ENCODE measurements at places on chromosomes 5 and 9.

- H3K27ac ChIP-seq, result no peak overlapping the region
- no peaks in the 10 kb centered on the region for H3K27me3 ChIP-seq
- H3K36me3 ChIP-seq, result peaks cover 7% of the 10 kb centered on the region
- H3K4me1 ChIP-seq, result no peaks in the 10 kb centered on the region
- no peak for DNase-seq
- no peak overlapping the region for H3K4me3 ChIP-seq
These were observed 16.6 kb downstream of the SPTLC1 start for GRCh38 chr9:92098638-92099037.

DNA sequence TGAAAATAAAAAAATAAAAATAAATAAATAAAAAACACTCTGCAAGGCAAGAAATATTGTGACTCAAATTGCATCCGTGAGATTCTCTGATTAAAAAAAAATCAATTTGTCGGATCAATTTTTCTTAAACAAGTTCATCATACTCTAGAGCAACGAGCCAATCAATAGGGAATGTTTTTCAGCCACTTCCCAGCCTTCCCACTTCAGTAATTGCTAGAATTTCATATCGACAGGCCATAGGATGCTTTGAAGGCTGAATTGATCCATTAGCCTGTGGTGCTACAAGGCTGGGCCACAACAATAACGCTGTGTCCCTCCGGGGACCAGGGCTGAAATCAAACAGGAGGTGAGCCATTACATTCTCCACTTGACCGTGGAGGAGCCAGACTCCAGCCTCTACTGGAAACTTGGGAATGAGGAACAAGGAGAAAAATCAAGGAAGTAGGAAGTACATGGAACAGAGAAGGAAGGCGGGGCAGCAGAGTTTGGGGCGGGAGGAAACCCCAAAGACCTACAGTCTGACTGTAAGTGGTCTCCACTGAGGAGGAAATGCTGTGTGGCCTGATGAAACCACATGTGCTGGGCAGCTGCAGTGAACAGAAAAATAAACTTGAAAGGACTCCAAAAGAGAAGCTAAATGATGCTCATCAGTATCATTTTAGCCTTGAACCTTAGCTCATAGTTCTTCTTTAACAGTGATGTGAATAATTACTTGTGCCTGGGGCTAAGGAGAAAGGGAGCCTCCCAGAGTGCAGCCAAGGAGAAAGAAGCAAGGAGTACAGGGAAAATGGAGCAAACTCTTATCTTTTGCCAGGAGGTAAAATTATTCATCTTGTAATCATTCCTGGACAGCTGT lies 308.6 kb downstream of the TLE1 start:
- H3K27me3 ChIP-seq, result no peaks in the 10 kb centered on the region
- H3K4me1 ChIP-seq, result no peaks in the 10 kb centered on the region
- H3K36me3 ChIP-seq, result no peaks in the 10 kb centered on the region
- no peak overlapping the region for H3K4me3 ChIP-seq

DNA sequence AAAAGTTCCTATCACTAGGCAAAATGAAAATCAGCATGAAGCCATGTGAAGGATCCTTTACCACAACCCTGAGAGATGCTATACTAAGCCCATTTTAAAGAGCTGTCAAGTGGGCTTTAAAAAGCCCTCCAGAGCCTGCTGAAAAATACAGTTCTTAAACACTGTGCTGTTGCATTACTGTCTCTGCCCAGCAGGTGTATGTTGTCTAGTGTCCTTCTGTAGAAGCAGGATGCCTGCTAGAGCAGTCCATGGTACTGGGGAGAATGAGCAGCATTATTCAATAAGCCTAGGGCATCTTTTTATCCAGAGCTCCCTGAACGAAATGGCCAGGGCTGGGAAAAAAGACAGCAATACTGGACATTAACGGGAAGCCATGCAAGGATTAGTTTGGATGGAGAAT lies 126.2 kb upstream of the PLCXD3 start:
- no peak overlapping the region for H3K27ac ChIP-seq
- no peaks in the 10 kb centered on the region for H3K27me3 ChIP-seq
- no peaks in the 10 kb centered on the region for H3K4me1 ChIP-seq
- no peak overlapping the region for H3K4me3 ChIP-seq
- no peak for DNase-seq

DNA sequence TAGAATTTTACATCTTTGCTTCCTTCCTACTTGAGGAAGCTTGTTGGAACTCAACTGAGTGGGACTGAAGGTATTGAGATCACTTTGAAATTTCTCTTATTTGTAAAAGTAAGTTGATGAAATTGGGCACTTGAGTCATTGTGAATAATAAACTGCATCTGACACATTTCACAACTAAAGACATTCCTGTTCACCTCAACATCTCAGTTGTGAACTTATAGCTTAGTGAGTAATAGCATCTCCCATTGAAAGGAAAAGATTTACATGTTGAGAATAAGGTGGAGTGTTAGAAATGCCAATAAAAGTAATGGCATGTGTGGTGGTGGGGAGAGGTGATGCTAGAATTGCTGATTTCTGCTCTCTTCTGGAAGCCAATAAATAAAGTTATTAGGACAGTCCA lies 145.0 kb downstream of the SLC24A2 start:
- no peaks in the 10 kb centered on the region for H3K36me3 ChIP-seq
- H3K4me1 ChIP-seq, result no peaks in the 10 kb centered on the region
- no peak overlapping the region for H3K27ac ChIP-seq
- no peaks in the 10 kb centered on the region for H3K27me3 ChIP-seq

- no peaks in the 10 kb centered on the region for H3K27me3 ChIP-seq
- H3K36me3 ChIP-seq, result peaks cover 6% of the 10 kb centered on the region
- no peak overlapping the region for H3K27ac ChIP-seq
- H3K4me3 ChIP-seq, result no peak overlapping the region
- DNase-seq, result no peak
These were observed 22.3 kb downstream of the KLF9 start for GRCh38 chr9:70392189-70392588.

DNA sequence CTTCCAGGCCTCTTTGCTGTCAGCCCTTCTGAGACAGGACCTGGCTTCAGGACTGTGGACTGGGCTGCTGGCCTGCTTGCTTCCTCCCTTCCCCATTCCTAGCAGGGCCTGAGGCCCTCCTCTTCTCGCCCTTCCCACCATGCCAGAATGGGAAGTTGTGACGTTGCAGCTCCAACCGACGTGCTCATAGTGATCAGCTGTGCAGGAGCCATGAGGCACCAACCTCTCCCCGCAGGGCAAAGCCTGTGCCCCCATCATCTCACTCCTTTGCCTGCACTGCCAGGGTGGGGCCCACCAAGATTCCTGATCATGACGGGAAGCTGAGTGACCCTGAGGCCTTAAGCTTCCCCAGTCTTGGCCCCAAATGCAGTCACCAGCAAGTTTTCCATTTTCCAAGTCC lies 45.1 kb upstream of the GARNL3 start:
- H3K36me3 ChIP-seq, result no peaks in the 10 kb centered on the region
- H3K4me1 ChIP-seq, result peaks cover 4% of the 10 kb centered on the region

- H3K36me3 ChIP-seq, result no peaks in the 10 kb centered on the region
- no peaks in the 10 kb centered on the region for H3K27me3 ChIP-seq
- H3K4me1 ChIP-seq, result no peaks in the 10 kb centered on the region
- no peak for DNase-seq
- H3K4me3 ChIP-seq, result no peak overlapping the region
These were observed 18.2 kb upstream of the SLCO4C1 start for GRCh38 chr5:102314328-102314727.

DNA sequence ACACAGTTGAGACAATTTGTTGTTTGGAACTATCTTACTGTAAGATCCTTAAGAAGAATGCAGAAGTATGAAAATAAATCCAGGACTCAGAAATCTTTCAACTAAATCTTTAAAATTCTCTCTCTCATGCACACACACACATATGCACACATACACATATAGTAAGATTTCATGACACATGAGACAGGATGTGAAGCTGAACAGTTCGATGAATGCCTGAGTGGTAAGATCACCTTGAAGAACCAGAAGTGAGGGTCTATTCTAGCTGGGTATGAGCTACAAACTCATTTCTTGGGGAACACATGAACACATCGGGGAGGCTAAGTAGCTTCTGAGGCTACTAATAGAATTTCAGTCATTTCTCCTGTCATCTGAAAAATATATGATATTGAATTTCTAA lies 153.6 kb downstream of the TMC1 start:
- no peak overlapping the region for H3K4me3 ChIP-seq
- H3K4me1 ChIP-seq, result no peaks in the 10 kb centered on the region
- no peaks in the 10 kb centered on the region for H3K36me3 ChIP-seq
- no peak for DNase-seq
- H3K27ac ChIP-seq, result no peak overlapping the region
- no peaks in the 10 kb centered on the region for H3K27me3 ChIP-seq

GRCh38 chr9:131046093-131046380 lies 37.1 kb downstream of the LAMC3 start:
- no peaks in the 10 kb centered on the region for H3K36me3 ChIP-seq
- no peak overlapping the region for H3K27ac ChIP-seq
- no peaks in the 10 kb centered on the region for H3K27me3 ChIP-seq
- no peaks in the 10 kb centered on the region for H3K4me1 ChIP-seq
- no peak overlapping the region for H3K4me3 ChIP-seq

GRCh38 chr9:137325799-137326198 lies 23.7 kb upstream of the NRARP start:
- no peak overlapping the region for H3K27ac ChIP-seq
- no peaks in the 10 kb centered on the region for H3K27me3 ChIP-seq
- H3K4me3 ChIP-seq, result no peak overlapping the region
- H3K36me3 ChIP-seq, result no peaks in the 10 kb centered on the region
- peaks cover 4% of the 10 kb centered on the region for H3K4me1 ChIP-seq

DNA sequence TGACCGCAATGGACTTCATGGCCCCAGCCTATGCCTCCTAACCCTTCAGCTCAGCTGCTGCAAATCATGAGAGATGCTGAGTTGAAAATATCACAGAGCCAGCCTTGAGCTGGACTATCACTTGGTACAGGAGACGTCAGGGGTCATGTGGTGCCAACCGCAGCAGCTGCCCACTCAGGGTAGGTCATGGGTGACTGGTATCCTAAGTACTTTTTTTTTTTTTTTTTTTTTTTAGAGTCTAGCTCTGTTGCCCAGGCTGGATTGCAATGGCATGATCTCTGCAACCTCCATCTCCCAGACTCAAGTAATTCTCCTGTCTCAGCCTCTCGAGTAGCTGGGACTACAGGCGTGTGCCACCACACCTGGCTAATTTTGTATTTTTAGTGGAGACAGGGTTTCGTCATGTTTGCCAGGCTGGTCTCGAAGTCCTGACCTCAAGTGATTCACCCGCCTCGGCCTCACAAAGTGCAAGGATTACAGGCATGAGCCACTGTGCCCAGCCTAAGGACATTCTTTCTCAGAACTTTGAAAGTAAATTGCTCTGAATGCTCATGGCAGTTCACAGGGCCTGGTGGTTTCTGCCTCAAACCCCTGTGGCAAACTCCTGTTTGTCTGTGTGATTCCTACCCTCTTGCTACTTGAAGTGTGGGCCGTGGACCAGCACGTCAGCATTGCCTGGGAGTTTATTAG lies 21.3 kb downstream of the WWC1 start:
- no peaks in the 10 kb centered on the region for H3K27me3 ChIP-seq
- no peak overlapping the region for H3K27ac ChIP-seq
- DNase-seq, result no peak
- H3K4me1 ChIP-seq, result peaks cover 16% of the 10 kb centered on the region
- H3K36me3 ChIP-seq, result no peaks in the 10 kb centered on the region

- H3K4me1 ChIP-seq, result no peaks in the 10 kb centered on the region
- H3K27me3 ChIP-seq, result no peaks in the 10 kb centered on the region
- no peak for DNase-seq
- H3K36me3 ChIP-seq, result no peaks in the 10 kb centered on the region
- no peak overlapping the region for H3K4me3 ChIP-seq
These were observed 6.6 kb upstream of the CNOT6 start for GRCh38 chr5:180487556-180487955.

- no peaks in the 10 kb centered on the region for H3K27me3 ChIP-seq
- H3K4me3 ChIP-seq, result no peak overlapping the region
- H3K27ac ChIP-seq, result no peak overlapping the region
- no peak for DNase-seq
These were observed 12.6 kb upstream of the C5orf46 start for GRCh38 chr5:147918899-147919298.

GRCh38 chr5:172603251-172603806 lies 37.7 kb upstream of the NEURL1B start:
- H3K4me3 ChIP-seq, result no peak overlapping the region
- H3K27ac ChIP-seq, result peak overlapping the region; percentile 67
- no peak for DNase-seq
- H3K27me3 ChIP-seq, result no peaks in the 10 kb centered on the region
- H3K4me1 ChIP-seq, result peaks cover 5% of the 10 kb centered on the region

GRCh38 chr5:142754031-142754430 lies 16.1 kb upstream of the ARHGAP26 start:
- H3K4me3 ChIP-seq, result no peak overlapping the region
- peak overlapping the region; percentile 45 for H3K27ac ChIP-seq
- DNase-seq, result no peak
- peaks cover 15% of the 10 kb centered on the region for H3K4me1 ChIP-seq
- no peaks in the 10 kb centered on the region for H3K27me3 ChIP-seq
- no peaks in the 10 kb centered on the region for H3K36me3 ChIP-seq

GRCh38 chr5:33608344-33609041 lies 167.7 kb downstream of the TARS1 start:
- DNase-seq, result no peak
- no peaks in the 10 kb centered on the region for H3K4me1 ChIP-seq
- H3K27me3 ChIP-seq, result no peaks in the 10 kb centered on the region
- H3K4me3 ChIP-seq, result no peak overlapping the region
- no peaks in the 10 kb centered on the region for H3K36me3 ChIP-seq

DNA sequence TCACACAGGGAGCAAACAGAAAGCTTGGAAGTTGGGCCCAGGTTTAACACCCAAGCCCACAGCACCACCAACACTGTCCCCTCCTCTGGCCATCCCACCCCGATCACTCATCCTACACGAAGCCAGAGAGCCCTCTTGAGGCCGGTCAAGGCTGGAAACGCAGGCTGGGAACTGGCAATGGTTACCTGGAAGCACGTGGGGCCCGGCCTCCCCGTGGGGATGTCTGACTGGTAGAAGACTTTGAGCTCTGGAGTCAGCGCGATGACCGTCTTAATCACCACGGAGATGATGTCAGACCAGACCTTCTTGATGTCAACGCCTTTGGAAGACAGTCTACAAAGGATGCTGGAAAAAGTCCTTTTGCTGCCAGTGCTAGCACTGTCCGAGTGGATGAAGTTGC lies 104.1 kb downstream of the TTLL11 start:
- H3K27me3 ChIP-seq, result no peaks in the 10 kb centered on the region
- peaks cover 8% of the 10 kb centered on the region for H3K36me3 ChIP-seq
- no peak for DNase-seq
- H3K27ac ChIP-seq, result no peak overlapping the region
- no peak overlapping the region for H3K4me3 ChIP-seq

- no peak overlapping the region for H3K4me3 ChIP-seq
- H3K4me1 ChIP-seq, result no peaks in the 10 kb centered on the region
- no peak for DNase-seq
- H3K27me3 ChIP-seq, result no peaks in the 10 kb centered on the region
- no peaks in the 10 kb centered on the region for H3K36me3 ChIP-seq
- H3K27ac ChIP-seq, result no peak overlapping the region
These were observed 62.5 kb downstream of the GIN1 start for GRCh38 chr5:103057208-103058130.

- H3K27me3 ChIP-seq, result no peaks in the 10 kb centered on the region
- no peak overlapping the region for H3K4me3 ChIP-seq
- H3K36me3 ChIP-seq, result no peaks in the 10 kb centered on the region
- no peaks in the 10 kb centered on the region for H3K4me1 ChIP-seq
These were observed 101.4 kb upstream of the SMARCA2 start for GRCh38 chr9:1913631-1914330.

- peak overlapping the region; percentile 97 for H3K4me3 ChIP-seq
- H3K36me3 ChIP-seq, result peaks cover 18% of the 10 kb centered on the region
- DNase-seq, result no peak
- H3K27me3 ChIP-seq, result no peaks in the 10 kb centered on the region
These were observed 965 bp downstream of the CLTA start for GRCh38 chr9:36191686-36192085.

- no peaks in the 10 kb centered on the region for H3K4me1 ChIP-seq
- H3K27me3 ChIP-seq, result no peaks in the 10 kb centered on the region
- no peak overlapping the region for H3K4me3 ChIP-seq
- no peak overlapping the region for H3K27ac ChIP-seq
- DNase-seq, result no peak
These were observed 246.9 kb downstream of the TLR4 start for GRCh38 chr9:117951127-117951526.
